ACHN (cell line): ENCODE measurements at places on chromosomes 7 and 10.

DNA sequence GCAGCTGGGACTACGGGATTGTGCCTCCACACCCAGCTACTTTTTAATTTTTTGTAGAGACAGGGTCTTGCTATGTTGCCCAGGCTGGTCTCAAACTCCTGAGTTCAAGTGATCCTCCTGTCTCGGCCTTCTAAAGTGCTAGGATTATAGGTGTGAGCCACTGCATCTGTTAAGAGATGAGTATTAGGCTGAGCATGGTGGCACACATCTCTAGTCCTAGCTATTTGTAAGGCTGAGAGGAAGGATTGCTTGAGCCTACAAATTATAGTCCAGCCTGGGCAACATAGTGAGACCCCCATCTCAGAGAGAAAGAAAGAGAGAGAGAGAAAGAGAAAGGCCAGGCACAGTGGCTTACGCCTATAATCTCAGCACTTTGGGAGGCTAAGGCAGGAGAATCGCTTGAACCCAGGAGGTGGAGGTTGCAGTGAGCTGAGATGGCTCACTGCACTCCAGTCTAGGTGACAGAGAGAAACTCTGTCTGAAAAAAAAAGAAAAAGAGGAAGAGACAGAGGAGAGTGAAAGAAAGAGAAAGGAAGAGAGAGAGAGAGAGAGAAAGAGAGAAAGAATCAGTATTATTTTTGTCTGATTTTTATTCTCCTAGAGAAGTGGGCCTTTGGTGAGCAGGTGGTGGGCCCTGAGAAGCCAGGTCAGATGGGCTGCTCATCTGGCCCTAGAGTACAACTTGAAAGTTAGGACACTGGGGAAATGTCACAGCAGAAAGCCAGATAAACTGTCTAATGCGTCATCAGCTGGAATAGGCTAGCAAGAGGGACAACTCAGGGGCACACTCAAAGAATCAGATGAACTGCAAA, 58.2 kb upstream of the ZRANB1 start:
- no peak for DNase-seq

- no peak for DNase-seq
Observed at GRCh38 chr7:115056019-115056418, 134.1 kb downstream of the MDFIC start.

DNA sequence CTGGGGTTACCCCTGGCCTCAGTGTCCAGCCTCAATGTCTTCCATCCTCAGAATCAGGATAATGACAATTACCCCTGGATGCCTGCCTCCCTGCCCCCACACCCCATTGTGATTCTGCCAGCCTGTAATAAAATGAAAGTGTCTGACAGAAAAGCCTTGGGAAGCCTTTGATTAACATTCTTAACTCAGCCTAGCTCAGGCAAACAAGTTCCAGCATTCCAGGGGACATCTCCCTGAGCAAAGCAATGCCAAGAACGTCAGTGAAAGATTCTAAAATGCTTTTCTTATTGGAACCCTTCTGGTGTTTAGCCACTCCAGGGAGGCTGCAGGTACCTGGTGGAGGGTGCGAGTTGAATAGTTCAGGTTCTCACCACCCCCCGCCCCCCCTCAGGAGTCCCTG, 18.7 kb downstream of the AFAP1L2 start:
- DNase-seq: no peak

GRCh38 chr7:145293228-145293701, 457.4 kb upstream of the TPK1 start:
- DNase-seq: no peak

GRCh38 chr7:98826387-98826786, 43.4 kb downstream of the TMEM130 start:
- DNase-seq: no peak

DNA sequence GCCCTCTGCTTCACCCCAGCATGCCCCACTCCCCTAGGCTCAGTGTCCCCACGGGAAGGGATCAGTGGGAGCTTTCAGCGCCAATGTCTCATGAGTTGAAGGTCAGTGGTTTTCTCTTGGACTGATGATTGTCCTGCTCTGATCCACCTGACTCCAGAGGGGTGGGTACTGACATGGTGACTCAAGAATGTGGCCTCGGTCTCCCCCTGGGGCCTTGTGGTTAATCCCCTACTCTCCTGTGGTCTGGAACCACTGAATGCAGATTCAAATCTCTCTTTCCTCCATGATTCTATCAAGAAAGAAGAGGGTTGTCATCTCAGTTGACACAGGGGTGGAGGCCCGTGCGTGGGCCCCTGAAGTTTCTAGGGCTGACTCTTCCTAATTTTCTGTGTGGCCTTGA, 176.9 kb downstream of the RPS24 start:
- DNase-seq: no peak

DNA sequence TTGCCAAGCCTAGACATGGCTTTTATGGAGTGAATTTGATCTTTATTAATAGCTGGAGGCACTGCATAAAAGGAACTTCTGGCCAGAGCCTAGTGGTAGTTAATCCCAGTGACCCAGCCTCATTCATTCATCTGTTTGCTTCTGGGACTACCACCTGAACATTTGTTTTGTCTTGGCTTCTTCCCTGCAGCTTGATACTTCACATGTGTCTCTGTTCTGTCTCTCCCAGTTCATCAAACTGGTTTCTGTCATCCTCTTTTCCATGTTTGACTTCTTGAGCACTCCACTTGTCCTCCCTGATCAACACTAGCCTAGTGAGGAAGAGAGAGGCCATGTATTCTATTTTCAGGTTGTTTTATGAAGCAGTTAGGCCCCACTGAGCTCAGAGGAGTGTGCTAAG, 163.6 kb downstream of the NRG3 start:
- DNase-seq: no peak

DNA sequence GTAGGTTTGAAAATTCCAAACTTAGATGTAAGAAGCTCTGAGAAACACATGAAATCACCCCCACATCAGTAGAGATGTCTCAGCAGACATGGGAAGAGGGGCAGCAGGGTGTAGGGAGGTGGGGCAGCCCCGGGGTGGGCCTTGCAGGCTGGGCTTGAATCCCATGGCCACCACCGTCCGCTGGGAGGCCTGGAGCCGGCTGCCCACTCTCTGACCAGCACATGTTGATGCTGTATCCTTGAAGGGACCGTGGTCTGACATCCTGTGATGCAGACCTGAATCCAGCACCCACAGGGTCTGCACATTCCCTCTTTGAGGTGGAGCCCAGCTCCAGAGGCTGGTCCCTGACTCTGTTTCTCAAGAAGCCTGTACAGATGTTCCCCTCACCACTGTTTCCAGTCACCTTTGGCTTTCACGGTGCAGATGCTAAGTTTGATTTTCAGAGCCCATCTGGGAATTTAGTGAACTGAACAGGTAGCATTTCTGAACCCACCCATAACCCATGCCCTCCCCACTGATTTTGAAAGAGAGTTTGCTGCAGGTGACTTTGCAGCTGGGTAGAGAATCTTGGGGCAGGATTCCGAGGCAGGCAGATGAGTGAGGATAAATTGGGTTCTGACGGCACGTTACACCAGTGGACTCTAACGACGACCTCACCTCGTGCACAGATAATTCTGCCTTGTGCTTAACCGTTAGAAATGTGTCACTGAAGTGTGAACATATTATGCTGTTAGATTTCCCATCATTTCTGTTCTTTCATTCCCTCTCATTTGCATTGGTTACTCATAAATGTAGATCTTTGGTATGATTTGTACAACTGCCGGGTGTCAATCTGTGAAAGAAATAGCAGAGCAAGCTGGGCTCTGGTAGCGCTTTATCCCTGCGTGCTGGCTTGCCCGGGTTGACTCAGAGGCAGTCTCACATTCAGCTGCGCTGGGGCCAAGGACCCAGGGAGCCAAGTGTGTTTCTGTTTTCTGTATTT, 45.7 kb downstream of the IKZF1 start:
- no peak for DNase-seq

DNA sequence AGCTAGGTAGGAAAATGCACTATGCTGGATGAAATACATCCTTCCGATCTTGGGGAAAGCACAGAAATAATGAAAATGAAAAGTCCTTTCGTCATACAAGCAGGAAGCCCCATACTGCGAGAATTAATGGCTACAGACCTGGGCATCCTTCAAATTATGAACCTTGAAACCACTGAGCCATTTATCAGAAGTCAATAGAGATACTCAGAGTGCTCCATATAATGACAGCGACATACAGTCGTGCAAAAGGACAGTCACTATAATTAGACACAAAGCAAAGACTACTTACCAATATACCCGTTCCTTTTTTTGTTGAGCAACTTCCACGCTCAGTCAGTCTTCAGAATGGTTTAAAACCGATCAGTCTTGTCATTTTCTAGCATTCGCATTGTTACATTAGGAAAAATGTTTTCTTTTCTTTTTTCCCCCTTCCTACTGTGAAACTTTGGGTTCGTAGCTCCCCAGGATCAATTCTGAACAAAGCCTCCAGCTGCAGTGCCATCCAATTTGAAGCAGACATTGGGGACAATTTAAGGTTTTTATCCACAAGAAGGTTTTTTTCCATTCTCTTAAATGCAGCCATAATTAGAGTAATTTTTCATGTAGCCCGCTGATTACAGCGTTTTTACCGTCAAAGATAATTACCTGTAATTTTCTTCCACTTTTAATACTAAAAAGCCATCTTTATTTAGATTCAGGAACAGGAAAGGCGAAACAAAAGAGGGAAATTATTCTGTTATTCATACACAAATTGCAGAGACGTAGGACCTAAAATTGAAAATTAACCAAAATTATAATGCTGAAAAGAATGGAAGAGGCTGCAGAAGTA, 6.4 kb downstream of the DLX6 start:
- DNase-seq: no peak

DNA sequence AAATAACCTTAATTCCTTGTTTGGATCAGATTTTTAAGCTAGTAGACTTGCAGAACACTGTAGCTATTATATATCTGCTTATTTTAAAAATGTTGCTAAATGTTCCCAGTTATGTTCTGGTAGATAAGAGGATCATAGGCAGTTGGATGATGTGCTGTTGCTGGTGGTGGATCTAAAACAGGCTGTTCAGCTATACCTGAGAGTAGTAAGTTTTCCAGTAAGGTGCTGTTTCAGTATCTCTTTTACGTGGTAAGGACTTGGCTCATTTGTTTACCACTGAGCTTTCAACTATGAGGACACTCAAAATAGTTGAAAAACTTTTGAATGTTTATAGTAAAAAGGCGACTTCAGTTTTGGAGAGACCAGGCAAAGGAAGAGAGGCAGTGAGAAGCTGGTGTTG, 180.9 kb downstream of the CDK14 start:
- DNase-seq: no peak

DNA sequence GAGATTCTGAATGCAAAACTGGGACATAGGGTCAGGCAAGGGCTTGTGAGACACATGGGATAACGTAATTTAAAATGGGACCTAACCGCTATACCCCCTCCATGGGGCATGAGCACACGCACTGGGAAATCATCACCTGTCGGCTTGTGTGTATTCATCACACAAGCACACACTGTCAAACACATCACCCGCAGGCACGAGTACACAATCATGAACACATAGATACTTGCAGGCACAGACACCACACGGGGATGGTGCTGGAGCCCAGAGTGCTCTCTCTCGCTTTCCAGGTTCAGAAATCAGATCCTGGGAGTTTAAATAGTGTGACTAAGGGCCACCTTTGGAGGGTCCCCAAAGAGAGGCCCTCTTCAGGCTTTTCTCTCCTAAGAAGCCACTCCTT, 19.6 kb upstream of the TLX1 start:
- DNase-seq: no peak

DNA sequence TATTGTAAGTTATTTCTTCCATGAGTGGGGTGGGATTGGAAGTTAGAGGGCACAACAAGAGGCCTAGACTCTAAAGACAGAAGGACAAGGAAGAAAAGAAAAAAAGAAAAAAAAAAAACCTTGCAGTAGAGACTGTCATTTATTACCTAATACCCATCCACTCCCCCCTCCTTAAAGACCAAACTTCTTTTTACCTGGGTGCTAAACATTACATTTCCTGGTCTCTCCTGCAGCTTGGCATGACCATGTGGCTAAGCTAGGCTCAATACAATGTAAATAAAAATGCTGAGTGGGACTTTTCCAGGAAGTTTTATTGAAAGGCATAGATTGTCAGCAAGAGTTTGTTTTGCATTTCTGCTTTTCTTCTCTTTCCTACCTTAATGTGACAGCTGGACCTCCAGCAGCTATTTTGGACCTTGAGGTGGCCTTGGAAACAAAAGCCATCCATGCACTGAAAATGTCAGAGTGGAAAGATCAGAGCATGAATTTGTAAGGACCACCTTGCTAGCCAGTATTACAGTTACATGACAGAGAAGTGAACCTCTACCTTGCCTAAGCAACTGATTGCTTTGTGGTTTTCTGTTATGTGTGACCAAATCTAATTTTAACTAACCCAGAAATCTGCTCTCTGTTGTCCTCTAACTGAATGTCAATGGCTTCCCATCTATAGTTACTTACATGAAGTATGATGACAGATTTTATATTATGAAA, 81.3 kb upstream of the SFMBT2 start:
- DNase-seq: no peak

DNA sequence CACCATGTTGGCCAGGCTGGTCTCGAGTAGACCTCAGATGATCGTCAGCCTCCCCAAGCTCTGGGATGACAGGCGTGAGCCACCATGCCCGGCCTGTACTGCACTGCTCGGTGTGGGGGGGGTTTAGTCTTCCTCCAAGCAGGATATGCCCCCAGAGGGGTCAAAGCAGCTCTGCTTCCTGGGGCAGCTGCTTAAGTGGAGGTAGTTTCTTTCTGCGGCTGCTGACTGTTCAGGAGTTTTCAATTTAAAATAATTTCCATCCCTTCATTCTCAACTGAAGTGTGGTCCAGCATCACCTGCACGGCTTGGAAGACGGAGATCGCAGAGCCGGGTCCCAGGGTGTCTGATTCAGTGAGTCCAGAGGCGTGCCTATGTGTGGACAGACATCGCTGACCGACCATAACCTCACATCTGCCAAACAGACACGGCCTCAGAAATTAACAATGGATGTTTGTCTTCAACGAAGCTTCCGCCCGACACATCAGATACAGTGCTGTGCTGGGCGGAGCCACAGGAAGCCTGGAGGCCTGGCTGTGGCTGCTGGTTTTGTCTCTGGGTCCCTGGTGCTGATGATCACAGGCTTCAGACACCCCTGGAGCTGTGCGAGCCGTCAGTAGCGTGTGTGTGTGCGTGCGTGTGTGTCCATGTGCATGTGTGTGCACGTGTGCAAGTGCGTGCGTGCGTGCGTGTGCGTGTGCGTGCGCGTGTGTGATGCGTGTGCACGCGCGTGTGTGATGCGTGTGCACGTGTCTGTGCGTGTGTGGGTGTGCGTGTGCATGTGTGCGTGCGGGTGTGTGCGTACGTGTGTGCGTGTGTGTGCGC, 226.5 kb upstream of the PITRM1 start:
- DNase-seq: no peak
